ENCODE measurements at places on chromosomes 13 and 19. TPM values are rescaled to one million over a fixed set of nuclear protein-coding genes. Genes with fewer than 3 reads are reported as not detected.

DAND5 gene
- not detected for total RNA-seq

PLPP2 gene
- total RNA-seq = 66.4 TPM

LILRA2 gene
- not detected for total RNA-seq

ZNF154 gene
- 2.6 TPM for total RNA-seq

ERICH4 gene
- not detected for total RNA-seq

DNA sequence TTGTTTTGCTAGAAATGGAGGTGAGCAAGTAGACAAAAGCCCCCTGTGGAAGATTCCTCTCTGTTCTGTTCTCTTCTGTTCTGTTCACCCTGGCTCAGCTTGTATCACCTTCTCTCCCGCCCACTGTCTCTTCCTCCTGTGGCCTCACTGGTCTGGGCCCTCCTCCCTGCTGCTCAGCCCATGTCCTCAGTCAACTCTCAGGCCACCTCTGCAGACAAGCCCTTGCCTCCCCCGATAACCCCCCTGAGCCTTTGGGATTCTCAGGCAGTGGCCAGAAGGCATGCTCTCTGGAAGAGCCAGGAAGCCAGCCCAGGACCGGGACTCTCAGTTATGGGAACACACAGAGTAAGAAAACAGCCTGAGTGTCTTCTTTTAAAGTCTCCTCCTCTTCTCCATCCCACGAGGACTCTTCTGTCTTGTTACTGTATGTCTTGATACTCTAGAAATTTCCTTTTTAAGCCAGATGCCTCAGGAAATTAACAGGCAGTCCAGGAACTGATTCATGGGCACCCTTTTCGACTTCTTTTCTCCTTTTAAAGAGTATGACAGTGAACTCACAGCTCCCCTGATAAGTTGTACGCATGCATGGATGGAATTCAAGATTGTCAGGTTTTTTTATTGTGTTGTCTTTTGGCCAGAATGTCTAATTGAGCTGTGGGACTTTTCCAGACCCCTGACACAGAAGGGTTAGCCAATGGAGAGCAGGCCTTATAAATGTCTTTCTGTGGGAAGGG is 33.7 kb downstream of the SHISA2 start:
- no peak overlapping the region for H3K4me3 ChIP-seq
- no peak for DNase-seq
- peaks cover 25% of the 10 kb centered on the region for H3K4me1 ChIP-seq
- H3K27me3 ChIP-seq = no peaks in the 10 kb centered on the region
- no peaks in the 10 kb centered on the region for H3K36me3 ChIP-seq

GRCh38 chr13:111537843-111538499 is 217.5 kb downstream of the TEX29 start:
- peaks cover 13% of the 10 kb centered on the region for H3K4me1 ChIP-seq
- H3K4me3 ChIP-seq = no peak overlapping the region
- H3K36me3 ChIP-seq = no peaks in the 10 kb centered on the region
- no peak for DNase-seq

DNA sequence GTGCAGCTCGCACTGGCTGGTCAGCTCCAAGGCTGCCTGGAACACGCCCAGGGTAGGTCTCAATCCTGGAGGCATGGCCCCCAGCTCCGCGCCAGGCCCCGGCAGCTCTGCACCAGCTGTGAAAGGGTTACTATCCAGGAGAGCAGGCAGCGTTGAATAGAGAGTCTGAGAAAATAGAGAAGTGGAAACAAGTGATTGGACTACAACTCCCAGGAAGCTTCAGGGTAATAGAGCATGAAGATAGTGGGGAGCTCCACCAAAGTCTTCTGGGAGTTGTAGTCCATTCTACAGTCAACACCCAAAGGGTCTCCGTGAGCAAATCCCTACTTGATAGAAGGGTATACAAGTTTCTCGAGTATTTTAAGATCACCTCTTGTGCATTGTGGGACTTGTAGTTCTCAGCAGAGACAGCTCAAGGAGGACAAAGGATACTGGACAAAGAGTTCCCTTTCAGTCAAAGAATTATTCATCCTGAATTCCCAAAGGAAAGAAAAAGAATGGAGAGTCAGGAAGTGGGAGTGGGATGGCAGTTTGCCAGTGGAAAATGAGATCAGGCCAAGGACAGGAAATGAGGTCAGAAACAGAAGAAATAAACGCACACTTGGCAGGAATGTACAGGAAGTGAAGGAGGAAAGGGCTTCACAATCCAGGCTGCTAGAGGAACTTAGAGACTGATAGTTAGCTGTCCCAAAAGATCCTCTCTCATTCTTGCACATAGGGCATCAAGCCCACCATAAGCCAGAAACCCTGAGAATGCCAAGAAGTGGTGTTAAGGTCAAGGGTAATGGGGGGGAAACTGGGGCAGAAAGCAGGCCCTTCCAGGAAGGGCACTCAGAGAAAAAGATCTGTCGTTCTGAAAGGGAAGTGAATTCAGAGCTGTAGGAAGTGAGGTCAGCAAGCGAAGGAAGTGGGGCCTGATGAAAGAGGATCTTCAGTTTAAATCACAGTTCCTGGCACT is 5.5 kb upstream of the MAMSTR start:
- no peaks in the 10 kb centered on the region for H3K36me3 ChIP-seq
- DNase-seq = peak; percentile 54
- H3K27me3 ChIP-seq = no peaks in the 10 kb centered on the region
- H3K27ac ChIP-seq = no peak overlapping the region
- H3K4me3 ChIP-seq = no peak overlapping the region

DNA sequence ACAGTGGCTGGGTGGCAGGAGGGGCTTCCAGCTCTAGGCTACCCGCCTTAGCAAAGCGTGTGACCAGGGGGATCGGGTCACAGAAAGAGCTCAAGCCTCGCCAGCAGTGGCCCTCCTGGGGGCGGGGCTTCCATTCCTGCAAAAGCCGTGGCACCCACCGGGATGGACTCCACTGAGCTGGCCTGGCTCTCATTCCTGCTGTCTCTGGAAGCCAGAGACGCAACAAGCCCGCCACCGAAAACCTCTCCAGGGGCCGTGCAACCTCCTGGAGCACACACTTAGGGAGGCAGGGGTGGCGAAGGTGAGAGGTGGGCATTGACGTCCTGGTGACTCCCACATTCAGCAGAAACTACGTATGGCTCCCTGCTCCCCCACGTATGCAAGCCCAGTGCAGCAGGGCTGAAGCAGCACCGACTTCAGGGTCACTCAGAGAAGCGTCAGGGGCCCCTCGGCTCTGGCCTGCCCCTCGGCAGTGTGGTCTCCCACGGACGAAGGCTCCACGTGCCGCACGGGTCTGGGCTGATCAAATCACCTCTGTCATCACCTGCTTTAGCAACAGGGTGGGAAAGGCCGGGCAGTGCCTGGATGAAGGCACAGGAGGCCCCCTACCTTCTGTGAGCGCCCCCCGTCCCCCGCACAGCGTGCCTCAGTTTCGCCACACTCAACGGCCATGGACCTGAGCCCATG is 3.1 kb downstream of the C19orf25 start:
- H3K4me1 ChIP-seq = peaks cover 42% of the 10 kb centered on the region
- no peak overlapping the region for H3K27ac ChIP-seq
- peaks cover 25% of the 10 kb centered on the region for H3K27me3 ChIP-seq
- H3K4me3 ChIP-seq = no peak overlapping the region
- no peaks in the 10 kb centered on the region for H3K36me3 ChIP-seq

DNA sequence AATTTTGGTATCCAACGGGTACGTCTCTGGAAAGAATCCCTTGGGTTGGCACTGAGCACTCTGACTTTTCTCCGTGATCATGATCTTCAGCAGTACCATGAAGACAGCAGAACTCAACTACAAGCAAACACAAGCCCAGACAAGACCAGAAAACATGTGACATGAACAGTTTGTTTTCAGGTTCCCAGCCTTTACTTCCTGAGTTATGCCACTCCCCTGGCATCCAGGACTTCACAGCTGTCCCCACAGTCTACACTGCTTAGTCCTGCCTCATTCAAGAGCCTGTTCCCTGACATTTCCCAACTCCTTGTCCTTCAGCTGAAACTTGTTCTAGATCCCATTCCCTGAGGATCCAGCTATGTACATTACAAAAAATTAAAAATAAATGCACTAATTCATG is 4.9 kb upstream of the N4BP2L1 start:
- H3K36me3 ChIP-seq = no peaks in the 10 kb centered on the region
- no peak overlapping the region for H3K4me3 ChIP-seq
- DNase-seq = no peak
- H3K4me1 ChIP-seq = peaks cover 7% of the 10 kb centered on the region

DNA sequence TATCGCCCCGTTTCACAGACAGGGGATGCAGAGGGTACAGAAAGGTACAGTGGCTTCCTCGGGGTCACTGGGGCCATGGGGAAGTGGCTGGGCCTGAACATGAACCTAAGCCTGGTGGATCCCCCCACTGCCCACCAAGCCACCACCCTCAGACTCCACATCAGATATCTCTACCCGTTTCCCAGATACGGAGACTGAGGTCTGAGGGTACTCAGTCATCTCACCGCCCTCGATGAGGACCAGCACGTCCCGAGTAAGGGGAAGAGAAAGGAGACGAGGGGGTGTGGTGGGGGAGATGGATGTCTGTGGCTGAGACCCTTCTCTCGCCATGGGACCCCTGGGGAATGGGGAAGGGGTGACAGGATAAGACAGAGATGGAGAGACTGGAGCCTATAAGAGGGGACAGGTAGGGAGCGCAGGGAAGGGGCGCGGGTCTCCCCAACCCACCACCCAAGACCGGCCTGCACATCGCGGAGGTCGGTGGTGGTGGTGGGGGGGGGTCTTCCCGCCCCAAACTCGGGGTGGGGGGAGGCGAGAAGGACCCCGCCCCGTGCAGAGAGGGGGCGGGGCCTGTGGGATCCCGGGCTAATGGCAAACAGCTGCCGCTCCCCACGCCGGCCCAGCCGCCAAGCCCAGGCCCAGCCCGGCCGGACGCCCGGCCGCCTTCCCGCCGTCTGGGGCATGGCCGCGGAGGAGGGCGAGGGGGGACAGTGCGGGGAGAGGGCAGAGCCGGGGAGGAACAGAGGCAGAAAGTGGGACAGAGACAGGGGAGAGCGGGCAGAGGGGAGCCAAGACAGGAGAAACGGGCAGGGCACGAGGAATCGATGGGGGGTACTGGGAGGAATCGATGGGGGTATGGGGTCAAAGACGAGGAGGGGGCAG is 698 bp downstream of the KANK2 start:
- H3K4me1 ChIP-seq = peaks cover 45% of the 10 kb centered on the region
- peak overlapping the region; percentile 88 for H3K27ac ChIP-seq
- H3K36me3 ChIP-seq = peaks cover 13% of the 10 kb centered on the region
- peak; percentile 48 for DNase-seq
- peak overlapping the region; percentile 68 for H3K4me3 ChIP-seq
- no peaks in the 10 kb centered on the region for H3K27me3 ChIP-seq

DNA sequence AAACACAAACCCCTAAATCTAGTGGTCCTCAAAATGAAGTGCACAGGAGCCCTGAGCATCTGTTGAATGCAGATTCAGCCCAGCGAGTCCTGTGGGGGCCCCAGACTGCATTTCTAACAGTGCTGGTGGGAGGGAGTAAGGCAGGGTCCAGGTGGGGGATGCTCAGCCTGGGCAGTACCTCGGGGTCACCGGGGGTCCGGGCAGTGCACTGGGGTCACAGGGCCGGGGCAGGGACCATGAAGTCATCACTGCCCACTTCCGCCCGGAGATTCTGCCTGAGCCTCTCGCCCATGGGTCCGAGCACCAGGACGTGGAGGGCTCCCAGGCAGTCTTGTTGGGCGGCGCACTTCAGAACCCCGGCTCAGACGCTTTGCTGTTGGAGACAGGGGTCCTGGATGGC is 838 bp upstream of the ATP4B start:
- H3K4me1 ChIP-seq = no peaks in the 10 kb centered on the region
- DNase-seq = peak; percentile 7
- H3K4me3 ChIP-seq = no peak overlapping the region
- H3K36me3 ChIP-seq = no peaks in the 10 kb centered on the region
- H3K27ac ChIP-seq = no peak overlapping the region

GRCh38 chr19:29535214-29535831 is 9.5 kb downstream of the VSTM2B start:
- no peaks in the 10 kb centered on the region for H3K27me3 ChIP-seq
- H3K4me1 ChIP-seq = no peaks in the 10 kb centered on the region
- DNase-seq = no peak

- no peak within 1 kb of the TSS for H3K27ac ChIP-seq
- H3K4me3 ChIP-seq = no peak within 1 kb of the TSS
- H3K27me3 ChIP-seq = no peaks in the 10 kb centered on the region
- no peak for DNase-seq
- no peaks in the 10 kb centered on the region for H3K36me3 ChIP-seq
Observed at GRCh38 chr19:42594617-42595489, at the start of gene CEACAM8. Gene CEACAM8, minus strand, starts transcription at chr19:42594924. Its CDS starts 96 bp downstream, at chr19:42594828.

GRCh38 chr13:44300895-44301638 is 72.6 kb upstream of the SERP2 start:
- peak overlapping the region; percentile 83 for H3K27ac ChIP-seq
- peaks cover 21% of the 10 kb centered on the region for H3K4me1 ChIP-seq
- no peaks in the 10 kb centered on the region for H3K27me3 ChIP-seq
- H3K4me3 ChIP-seq = no peak overlapping the region
- no peaks in the 10 kb centered on the region for H3K36me3 ChIP-seq
- peak; percentile 50 for DNase-seq

- H3K4me3 ChIP-seq = no peak overlapping the region
- peaks cover 80% of the 10 kb centered on the region for H3K4me1 ChIP-seq
- DNase-seq = no peak
- H3K36me3 ChIP-seq = no peaks in the 10 kb centered on the region
Observed at GRCh38 chr13:97231118-97231828, 9.1 kb downstream of the MBNL2 start.

DNA sequence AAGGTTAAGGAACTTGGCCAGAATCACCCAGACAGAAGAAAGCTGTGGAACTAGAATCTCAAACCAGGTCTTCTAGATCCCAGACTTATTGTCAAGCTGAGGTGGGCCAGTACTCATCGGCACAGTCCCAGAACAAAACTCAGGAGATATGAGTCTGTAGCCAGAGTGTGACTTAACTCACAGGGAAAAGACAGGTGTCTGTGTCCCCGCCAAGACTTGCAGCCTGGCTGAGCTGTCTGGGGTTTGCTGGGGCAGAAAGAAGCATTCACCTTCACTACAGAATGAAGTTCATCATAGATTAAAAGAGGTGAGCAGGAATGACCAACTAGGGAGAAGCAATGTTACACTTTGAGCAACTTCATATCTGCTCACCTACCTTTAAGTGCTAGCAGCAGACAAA is 257.2 kb downstream of the FOXO1 start:
- H3K36me3 ChIP-seq = no peaks in the 10 kb centered on the region
- no peaks in the 10 kb centered on the region for H3K4me1 ChIP-seq
- H3K27me3 ChIP-seq = no peaks in the 10 kb centered on the region

DNA sequence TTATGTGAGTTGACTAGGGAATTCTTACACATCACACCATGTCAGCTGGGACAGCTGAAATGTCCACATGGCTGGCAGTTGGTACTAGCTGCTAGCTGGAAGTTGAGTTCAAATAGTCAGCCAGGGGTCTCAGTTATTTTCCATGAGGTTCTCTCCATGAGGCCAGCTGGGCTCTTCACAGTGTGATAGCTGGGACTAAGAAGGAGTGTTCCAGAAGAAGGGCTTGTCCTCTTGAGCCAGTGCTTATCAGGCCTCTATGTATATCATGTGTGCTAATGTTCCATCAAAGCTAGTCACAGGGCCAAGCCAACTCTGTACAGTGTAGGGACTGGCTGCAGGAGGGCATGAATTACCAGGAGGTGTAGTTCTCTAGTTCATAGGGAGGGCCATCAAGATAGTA is 11.8 kb downstream of the USPL1 start:
- H3K27me3 ChIP-seq = no peaks in the 10 kb centered on the region
- no peak overlapping the region for H3K27ac ChIP-seq
- H3K4me3 ChIP-seq = no peak overlapping the region
- peaks cover under 1% of the 10 kb centered on the region for H3K4me1 ChIP-seq
- H3K36me3 ChIP-seq = no peaks in the 10 kb centered on the region
- no peak for DNase-seq
